ENCODE measurements at places on chromosomes 5 and 9.

DNA sequence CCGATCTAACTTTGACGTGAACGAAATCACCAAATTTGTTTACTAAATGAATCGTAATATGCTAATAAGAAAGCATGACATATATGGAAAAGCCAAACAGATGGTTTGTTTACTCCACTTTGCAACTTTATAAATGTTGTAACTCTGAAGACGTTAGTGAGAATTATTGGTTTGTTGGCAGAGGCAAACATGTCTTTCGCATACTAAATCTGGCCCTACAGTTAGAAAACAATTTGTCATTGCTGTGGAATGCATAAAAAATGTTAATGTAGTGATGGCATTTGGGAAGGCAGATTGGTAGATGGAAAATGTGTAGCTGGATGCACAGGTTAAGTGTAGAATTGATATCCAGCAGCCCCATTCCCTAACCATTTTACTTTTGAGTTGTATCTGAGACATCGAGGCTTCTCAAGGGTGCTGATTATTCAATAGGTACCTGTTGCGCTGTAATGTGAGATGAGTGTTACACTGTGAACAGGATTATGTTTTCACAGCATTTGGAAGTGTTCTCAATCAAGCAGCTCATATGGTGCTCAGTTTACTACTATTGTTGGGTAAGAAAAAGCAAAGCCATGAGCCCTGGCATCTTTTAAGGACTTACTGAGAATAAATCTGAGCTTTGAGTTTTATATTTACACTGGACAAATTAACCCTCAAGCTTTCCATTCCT, 444.8 kb downstream of the BNC2 start:
- no peak for DNase-seq

DNA sequence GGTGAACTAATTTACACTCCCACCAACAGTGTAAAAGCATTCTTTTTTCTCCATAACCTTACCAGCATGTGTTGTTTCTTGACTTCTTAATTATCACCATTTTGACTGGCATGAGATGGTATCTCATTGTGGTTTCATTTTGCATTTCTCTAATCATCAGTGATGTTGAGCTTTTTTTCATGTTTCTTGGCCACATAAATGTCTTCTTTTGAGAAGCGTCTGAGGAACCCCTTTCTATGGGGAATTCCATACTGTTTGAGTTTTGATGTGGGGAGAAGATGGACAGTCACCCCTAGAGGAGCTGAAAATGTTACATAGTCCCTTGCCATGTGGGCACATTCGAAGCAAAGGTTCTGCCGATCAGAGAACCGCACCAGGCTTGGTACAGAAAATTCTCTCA, 207.0 kb upstream of the SLC30A5 start:
- DNase-seq, result no peak

DNA sequence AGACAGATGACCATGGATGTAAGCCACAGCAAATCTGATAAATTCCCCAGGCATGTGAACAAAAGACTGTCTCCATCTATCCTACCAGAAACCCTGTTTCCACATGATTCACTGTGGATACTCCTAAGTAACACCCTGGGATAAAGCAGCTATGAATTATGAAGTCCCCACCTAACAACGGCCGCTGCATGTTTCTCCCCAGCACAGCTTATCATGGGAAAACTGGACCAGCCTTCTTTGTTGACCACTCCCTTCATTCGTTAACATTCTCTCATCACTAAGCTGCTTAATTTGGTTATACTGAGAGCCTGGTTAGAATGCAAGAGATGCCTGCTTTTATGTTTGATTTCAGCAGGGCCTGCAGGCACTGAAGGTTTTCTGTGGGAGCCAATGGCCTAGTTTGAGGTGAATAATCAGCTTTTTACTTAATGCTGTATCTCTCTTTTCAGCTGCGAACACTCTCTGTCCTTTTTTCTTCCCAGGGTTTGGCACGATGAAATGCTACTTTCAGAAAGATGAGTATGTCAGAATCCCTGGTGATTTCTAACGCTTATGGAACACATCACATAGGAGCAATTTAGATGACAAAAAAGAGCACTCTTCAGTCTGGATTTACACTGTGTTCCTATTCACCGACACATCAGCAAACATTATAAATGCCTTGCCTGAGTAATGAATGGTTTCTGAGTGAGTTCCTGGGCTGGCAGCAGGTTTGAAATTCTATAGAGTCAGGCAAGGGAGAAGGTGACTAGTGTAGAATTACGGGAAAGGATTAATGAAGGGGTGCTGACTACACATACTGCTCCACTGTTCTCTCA, 318.4 kb upstream of the ZNF608 start:
- DNase-seq, result no peak

GRCh38 chr9:115978659-115979096, 174.9 kb upstream of the PAPPA start:
- DNase-seq, result no peak

- DNase-seq, result no peak
Observed at GRCh38 chr9:124452841-124453585, 2.8 kb downstream of the ADGRD2 start.

GRCh38 chr5:120241400-120241799, 222.7 kb upstream of the PRR16 start:
- DNase-seq, result no peak

DNA sequence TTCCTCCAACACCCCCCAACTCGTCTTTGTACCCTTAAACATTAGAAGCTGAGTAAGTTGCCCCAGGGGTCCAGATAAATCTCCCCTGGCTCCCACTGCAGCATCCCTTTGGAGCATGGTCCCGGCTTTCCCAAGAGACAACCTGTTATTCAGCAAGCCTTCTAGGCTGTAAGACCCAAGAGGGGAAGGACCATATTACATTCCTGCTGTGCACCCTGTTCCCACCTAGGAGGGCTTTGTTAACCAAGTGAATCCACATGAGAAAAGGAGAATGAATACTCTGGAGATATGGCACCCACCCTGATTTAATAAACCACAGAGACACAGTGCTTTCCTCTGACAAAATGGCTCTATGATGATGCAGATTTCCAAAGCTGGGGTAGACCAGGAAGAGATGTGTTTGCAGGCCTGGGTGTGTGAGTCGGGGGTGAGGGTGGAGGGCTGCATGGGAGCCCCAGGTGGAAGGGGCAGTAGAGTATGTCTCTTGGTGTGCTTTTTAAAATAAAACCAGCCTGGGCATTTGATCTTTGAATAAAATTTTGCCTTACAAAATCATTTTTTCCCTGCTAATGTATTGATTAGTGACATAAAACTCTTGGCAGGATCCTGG, 325.2 kb downstream of the DRD1 start:
- DNase-seq, result no peak

- DNase-seq, result no peak
Observed at GRCh38 chr9:136056546-136057235, 38.4 kb downstream of the NACC2 start.

GRCh38 chr5:17813214-17813613, 179.0 kb downstream of the TAF11L14 start:
- no peak for DNase-seq

GRCh38 chr5:149611326-149611725, 30.0 kb downstream of the ARHGEF37 start:
- DNase-seq, result no peak

GRCh38 chr5:170216257-170216864, 16.4 kb upstream of the C5orf58 start:
- no peak for DNase-seq

DNA sequence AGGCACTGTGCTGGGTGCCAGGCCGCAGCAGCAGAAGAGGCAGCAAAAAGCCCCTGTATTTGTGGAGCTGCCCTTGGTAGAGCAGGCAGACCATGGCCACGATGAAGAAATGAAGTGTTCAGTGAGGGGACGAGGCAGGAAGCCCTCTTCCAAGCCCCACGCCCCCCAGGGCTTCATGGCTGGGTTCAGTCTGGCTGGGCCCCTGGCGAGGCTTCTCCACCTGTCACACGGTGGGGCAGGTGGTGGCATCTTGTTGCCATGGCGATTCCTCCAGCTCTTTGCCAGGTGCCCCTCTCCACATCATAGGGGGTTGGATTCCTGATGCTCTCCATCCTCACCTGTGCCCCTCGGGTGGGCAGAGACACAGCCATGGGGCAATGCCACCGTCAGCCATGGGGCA, 21.5 kb downstream of the ADGRD2 start:
- DNase-seq, result no peak

- no peak for DNase-seq
Observed at GRCh38 chr5:150253416-150254208, 36.0 kb downstream of the CAMK2A start.

DNA sequence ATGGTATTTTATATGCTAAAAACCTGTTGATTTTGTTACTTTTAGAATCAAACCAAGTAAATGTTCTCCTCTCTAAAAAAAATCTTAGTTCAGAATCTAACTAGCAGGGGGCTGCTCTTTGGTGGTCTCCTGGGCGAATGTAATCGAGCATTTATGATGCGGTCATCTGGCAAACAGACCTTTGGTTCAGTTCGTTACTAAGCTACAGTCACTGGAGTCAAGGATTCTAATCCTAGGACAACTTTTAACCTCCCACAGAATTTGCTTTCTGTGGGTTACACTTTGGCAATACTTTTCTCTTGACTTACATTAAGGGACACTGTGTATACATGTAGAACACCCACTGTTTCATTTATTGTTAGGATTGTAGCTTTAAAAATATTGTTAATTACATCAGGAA, 26.3 kb upstream of the FREM1 start:
- no peak for DNase-seq

DNA sequence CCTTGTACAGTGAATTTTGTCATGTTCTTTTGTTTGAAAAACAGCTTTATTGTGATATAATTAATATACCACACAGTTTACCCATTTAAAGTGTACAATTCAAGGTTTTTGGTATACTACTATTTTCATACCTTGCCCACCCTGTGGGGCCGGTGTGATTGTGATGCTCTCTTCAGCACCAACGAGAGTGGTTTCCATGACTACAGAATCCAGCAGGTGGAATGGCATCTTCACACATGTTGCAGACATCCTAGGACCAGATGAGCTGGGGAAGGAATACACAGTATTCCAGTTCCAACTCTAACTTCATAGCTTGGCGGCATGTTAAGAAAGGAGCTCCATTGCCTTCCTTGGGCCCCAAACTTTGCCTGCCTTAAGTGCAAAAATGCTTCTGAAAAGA, 7.7 kb upstream of the GPR151 start:
- DNase-seq, result no peak

DNA sequence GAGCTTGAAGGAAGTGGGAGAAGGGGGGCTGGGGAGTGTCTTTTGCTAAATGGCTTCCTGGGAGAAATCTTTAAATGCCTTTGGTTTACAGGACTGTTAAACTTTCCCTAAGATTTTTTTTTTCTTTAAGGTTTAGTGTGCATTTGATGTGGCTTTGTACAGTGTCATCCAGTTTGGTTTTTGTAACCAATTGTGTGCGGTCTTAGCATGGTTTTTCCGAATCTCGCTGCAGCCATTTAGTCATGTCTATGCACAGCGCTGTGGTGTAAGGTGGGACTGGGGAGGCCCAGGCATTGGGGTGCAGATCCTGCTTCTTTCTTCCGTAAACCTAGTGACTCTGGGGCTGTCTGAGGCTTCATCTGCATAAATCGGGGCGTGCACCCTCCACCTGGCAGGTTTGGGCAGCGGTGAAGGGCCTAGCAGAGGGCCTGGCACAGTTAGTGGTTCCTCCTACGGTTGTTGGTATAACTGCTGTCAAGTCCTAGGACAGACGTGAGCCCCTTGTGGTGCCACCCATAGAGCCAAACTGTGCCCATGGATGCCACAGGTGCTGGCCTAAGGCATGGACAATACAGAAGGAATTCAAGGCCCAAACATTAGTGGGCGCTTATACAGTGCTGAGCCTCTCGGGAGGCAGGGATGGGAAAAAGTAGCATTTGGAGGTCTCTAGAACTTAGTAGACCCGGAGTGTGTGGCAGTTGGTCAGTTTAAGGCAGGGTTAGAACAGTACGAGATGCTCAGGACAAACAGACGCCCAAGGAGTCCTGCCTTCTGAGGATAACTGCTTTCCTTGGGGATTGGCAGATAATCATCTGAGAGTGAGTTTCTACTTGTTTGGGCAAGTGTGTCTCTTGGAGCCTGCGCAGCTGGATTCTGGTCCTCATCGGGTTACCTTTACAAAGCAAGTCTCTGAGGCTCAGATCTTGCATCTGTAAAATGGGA, 1.5 kb downstream of the PRRC2B start:
- peak; percentile 78 for DNase-seq
